AG10803 (cell line): ENCODE measurements at places on chromosomes 4 and X.

GRCh38 chrX:70174754-70175153 lies 2.5 kb upstream of the DGAT2L6 start:
- peak; percentile 9 for DNase-seq

- no peak for DNase-seq
Observed at GRCh38 chrX:821327-822107, 190.9 kb downstream of the SHOX start.

- peak; percentile 25 for DNase-seq
Observed at GRCh38 chr4:189124149-189124758, 816.4 kb upstream of the FRG1 start.

DNA sequence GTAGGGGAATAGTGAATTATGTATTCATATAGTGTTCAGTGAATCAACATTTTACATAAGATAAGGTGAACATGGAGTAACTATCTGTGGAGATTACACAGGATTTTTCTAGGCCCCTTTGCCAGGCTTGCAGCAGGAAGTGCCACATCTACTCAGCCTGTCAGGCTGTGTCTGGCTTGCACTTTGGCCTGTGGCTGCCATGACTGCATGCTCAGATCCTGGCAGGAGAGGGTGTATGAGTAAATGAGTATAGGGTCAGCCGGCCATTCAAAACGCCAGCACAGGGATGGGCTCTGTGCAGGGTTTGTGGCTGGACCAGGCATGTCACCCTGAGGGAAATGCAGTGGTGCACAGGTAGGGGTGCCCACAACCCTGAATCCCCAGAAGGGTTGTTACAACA lies 51.9 kb downstream of the UBQLN2 start:
- DNase-seq = no peak

GRCh38 chrX:39261446-39262147 lies 460.3 kb downstream of the MID1IP1 start:
- DNase-seq = peak; percentile 67

DNA sequence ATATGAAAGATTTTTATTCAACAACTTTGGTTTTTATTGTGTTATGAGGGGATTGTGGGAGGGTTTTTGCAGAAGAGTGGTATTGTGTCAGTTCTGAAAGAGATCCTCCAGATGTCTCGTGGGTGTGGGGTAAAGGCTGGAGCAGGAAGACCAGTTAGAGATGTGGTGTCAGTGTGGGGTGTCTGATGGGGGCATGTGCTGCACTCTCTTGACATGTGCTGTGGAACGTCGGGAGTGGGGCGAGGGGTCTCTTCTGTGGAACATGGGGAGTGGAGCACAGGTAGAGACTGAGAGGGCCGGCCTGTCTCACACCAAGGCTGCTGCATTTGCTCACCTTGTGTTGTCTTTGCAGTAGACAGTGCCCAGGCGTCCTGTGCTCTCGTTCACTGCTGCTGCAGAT lies 37.6 kb downstream of the FAM193A start:
- no peak for DNase-seq

GRCh38 chrX:114049063-114049462 lies 534.8 kb upstream of the HTR2C start:
- no peak for DNase-seq

DNA sequence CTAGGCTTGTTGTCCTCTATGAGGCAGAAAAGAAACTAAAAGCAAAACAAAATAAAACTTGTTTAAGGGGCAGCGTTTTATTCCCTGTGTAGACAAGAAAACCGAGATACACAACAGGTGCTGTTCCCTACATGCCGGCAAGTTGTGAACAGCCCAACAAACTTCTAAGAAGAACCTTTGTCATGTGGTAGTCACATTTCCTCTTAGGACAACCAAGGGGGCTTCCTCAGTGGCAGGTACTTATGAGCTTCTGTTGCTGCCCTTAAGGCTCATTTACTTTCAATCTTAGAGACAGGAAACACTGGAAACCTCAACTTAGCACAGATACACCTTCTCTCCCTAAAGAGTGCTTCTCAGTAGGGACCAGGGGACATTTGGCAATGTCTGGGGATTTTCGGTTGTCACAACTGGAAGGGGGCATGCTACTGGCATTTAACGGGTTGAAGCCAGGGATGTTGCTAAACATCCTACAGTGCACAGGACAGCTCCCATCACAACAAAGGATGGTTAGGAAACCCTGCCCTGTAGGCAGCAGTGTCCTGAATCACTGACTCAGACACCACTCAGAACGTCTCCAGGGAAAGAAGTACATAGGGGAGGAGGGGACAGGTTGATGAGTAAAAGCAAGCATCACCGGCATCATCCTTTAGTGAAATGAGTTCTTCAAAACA lies 111.0 kb downstream of the ASB9 start:
- no peak for DNase-seq

- DNase-seq = no peak
Observed at GRCh38 chrX:79408623-79409322, 41.6 kb upstream of the ITM2A start.

- DNase-seq = peak; percentile 97
Observed at GRCh38 chrX:53683556-53684414, 2.7 kb downstream of the HUWE1 start.

DNA sequence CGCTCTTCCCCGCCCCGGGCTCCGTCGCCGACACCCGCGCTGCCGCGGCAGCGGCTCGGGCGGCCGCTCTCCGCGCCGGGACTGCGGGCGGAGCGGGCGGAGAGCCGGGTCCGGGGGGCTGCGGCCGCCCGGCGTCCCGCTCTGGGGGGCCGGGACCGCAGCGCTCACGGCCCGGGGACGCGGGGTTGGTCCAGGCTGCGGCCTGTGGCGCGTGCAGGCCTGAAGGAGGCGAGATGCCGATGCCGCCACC lies 492 bp downstream of the GALNT7 start:
- no peak for DNase-seq

DNA sequence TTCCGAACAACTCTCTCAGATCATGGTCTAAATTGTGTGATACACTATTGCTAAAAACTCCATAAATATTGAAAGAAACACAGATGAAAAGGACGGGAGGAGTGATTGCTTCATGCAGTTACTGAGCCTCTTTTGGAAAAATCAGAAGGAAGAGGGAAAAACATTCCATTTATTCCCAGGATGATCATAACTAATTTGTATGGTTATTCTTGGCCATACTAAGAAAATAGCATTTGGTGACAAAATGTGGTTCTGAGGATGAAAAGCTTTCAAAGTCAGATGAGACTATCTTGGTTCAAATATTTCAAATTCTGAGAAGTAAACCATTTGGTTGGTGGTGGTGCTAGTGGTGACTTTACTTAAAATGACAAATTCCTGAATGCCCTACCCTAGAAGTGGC lies 305.4 kb upstream of the LDB2 start:
- peak; percentile 38 for DNase-seq

DNA sequence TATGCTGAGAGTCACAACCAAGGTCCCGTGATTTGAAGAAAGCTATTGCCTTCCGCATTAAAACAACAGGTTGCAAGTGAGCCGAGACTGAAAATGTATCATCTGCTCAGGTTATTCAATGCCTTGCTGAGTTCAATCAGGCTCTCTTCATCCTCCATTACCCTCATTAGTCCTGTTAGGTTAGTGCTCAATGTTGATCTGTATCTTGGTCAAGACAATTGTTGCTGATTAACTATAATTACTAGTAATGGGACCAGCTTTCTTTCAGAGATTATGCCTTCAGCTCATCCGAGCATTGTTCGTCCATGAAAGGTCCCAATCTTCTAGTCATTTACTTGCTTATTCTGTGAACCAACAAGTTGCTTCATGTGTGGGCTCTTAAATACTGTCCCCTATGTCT lies 534.6 kb upstream of the FAM241A start:
- DNase-seq = no peak
